Fibroblast of skin of back (primary cell): ENCODE measurements at places on chromosomes 5 and 9.

DNA sequence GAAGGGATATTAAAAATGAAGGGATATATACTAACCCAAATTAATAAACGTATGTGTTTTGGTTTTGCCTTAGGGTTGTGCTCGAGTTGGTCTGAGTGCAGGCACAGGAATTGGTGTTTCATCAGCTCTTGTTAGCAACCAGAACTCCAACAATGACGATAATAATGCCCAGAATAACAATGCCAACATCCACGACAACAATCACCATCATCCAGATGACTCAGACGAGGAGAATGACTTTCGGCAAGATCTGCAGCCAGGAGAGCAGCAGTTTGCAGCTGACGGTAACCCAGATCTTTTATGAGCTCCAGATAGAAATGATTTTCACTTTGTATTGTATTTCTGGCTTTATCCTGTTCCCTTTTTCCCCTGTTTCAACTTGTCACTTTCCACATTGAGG, 33.2 kb downstream of the FBXO38 start:
- DNase-seq = peak; percentile 19

GRCh38 chr5:171415115-171415730, 4.2 kb upstream of the FGF18 start:
- peak; percentile 15 for DNase-seq

GRCh38 chr9:107285286-107285685, 2.2 kb downstream of the RAD23B start:
- no peak for DNase-seq

- peak; percentile 47 for DNase-seq
Observed at GRCh38 chr9:18928711-18929110, 104.3 kb downstream of the SAXO1 start.

DNA sequence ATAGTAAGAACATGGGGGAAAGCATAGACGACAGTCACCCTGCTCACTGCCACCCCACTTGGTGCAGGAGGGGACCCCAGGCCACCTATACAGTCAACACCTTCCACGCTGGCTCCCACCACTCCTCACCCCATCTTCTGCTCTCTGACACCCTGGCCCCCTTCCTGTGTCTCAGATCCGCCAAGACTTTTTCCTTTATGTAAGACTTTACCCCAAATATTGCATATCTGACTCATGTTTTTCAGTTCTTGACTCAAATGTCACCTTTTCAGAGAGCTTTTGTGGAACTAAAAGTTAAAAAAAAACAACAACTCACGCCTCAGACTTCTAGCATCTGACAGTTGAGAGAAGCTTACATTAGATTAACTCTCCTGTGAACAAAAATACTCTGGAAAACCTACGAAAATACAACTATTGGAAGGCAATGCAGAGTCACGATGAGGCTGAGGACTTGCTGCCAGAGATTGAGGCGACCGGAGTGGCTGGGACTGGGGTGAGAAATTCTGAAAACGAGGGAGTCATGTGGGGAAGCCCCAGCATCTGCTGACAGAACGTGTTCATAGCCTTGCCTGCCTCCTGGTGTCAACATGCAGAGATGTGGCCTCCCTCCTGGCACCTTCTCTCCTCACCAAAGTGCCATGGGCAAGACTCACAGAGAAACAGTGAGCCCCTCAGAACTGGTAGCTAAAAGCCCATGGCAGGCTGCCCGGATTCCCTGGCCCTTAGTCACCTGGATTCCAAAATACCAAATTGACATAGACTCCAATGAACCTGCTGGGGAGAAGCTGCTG, 22.4 kb upstream of the FCN2 start:
- DNase-seq = peak; percentile 74

DNA sequence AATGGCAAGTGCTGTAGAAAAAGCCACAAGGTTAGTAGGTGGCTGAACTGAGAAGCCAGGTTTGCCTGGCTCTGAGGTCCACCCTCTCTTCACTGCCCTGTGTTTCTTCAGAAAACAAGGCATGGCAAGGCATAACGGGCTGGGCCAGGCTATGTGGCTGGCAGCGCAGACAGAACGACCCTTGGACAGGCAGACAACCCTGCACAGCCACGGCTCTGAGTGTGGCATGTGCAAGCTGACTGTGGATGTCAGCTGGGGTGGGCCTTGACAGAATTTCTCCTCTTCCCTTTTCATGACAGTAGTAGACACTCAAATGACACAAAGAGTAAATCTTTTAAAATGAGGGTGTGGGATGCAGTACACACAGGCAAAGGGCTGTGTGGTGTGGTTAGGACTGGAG, 81.7 kb downstream of the MACROH2A1 start:
- no peak for DNase-seq

GRCh38 chr9:105248691-105249090, 4.2 kb downstream of the SLC44A1 start:
- DNase-seq = no peak

DNA sequence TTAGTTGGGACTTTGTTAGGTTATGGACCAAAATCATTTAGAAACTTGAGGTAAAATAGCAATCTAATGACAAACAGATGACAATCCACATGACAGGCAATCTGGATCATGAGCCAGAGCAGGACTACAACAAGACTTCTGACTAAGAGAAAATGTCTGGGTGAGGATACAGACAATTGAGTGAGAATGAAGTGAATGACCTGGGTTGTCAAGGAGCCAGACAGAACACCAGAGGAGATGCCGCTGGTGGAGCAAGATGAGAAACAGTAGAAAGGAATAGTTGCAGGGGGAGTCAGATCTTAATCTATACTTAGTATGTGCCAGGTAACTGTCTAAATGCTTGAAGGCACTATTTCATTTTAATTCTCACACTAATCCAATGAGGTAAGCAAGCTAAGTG, 277.8 kb downstream of the PRELID2 start:
- DNase-seq = no peak

- DNase-seq = peak; percentile 64
Observed at GRCh38 chr5:36728697-36729543, 122.5 kb downstream of the SLC1A3 start.

DNA sequence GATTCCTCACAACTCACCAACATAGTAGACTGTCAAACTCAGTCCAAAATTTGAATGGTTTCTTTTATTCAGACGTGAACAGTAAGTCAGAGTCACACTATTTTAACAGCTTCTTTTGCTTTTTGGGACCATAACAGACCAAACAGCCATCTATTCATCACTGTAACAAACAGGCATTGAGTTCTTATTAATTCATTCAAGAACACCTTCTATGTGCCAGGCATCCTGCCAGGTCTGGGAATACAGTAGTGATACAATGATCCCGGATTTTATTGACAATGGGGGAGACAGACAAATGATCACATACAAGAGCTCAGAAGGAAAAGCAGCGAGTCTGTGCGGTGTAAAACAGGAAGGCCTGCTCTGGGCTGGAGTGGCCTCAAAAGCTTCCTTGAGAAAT, 153.3 kb upstream of the ERCC6L2 start:
- no peak for DNase-seq

DNA sequence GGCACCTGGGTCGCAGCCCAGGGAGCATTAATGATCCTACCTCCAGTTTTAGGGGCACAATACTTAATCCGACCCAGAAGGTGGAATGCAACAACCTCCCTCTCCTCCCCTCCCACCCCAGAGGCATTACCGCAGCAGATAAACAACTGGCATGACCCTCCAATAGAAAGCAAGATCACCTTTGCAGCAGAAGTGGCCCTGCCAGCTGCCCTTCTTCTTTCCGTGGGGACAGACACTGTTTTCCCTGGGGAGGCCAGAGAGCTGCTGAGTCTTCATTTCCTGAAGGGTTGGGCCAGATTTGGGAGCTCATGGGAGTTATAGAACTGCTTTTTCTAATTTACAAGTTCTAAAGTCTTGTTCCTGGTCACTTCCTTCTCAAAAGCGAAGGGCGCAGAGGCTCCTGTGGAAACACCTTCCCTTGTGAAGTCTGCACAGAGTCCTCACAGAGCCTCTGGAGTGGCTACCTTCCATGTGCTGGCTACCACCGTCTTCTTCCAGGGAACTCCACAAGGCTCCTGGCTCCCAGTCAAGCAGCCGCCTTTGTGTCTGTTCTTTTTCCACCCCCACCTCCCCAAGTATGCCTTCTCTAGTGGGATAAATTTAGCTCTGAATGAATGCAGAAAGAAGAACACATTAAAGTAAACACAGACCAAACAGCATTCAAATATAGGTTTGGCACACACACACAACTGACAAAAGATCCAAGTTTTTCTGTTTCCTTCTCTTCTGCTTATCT, 8.0 kb upstream of the PALM2AKAP2 start:
- peak; percentile 78 for DNase-seq

- no peak for DNase-seq
Observed at GRCh38 chr9:107698779-107699178, 209.2 kb upstream of the KLF4 start.

- DNase-seq = no peak
Observed at GRCh38 chr9:129885018-129885669, 49.9 kb downstream of the USP20 start.

DNA sequence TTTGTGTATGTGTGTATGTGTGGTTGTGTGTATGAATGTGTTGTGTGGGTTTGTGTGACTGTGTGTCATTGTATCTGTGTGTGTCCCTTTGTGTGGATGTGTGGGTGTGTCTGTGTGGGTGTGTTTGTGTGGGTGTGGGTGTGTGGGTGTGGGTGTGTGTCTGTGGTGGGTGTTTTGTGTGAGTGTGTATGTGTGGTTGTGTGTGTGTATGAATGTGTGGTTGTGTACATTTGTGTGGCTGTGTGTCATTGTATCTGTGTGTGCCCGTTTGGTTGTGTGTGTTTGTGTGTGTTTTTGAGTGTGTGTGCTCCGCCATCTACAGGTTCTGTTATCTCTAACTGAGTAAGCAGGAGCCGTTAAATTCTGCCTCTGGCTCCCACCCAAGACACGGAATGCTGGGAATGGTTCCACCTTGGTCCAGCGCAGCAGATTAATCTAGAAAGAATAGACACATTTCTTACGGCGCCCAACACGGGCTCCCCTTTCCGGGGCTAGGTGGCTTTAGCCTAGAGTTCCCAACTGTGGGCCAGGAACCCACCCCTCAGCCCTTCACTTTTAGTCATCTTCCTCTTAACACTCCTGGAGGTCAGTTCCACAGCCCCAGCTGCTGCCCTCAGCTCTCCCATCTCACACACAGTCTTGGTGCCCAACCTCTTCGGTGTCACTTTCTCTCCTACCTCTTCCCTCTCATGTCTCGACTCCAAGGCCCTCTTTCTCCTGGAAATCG, 197.1 kb downstream of the TTLL11 start:
- peak; percentile 45 for DNase-seq
